Activated naive CD8-positive, alpha-beta T cell treated with anti-CD3 and anti-CD28 coated beads, Interleukin-2, amount 50 U/mL, for 24 hours (primary cell): ENCODE measurements at places on chromosomes 1 and 21.

GRCh38 chr1:39105061-39105840 is 79.1 kb downstream of the NDUFS5 start:
- H3K27me3 ChIP-seq, result no peaks in the 10 kb centered on the region
- H3K27ac ChIP-seq, result no peak overlapping the region
- peak overlapping the region; percentile 83 for H3K4me3 ChIP-seq
- no peaks in the 10 kb centered on the region for H3K36me3 ChIP-seq
- DNase-seq, result peak; percentile 67
- H3K4me1 ChIP-seq, result peaks cover 40% of the 10 kb centered on the region

DNA sequence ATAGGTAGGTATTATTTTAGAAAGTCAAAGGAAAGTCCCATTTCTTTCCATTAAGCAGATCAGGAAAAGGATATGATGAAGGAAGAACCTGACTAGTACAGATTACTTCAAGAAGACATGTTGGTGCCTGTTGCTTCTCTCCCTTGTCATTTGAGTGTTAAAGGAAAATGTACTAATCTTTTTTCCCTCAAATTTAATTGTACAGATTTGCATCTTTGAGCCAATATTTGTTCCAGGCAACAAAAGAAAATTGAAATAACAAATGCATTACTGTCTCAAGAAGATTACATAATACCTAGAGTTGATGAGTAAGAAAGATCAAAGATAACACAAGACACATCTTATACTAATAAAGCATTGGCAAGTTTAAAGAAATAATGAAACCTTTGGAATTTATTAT is 566.9 kb upstream of the ZP4 start:
- H3K27me3 ChIP-seq, result no peaks in the 10 kb centered on the region
- H3K27ac ChIP-seq, result no peak overlapping the region
- no peak for DNase-seq

DNA sequence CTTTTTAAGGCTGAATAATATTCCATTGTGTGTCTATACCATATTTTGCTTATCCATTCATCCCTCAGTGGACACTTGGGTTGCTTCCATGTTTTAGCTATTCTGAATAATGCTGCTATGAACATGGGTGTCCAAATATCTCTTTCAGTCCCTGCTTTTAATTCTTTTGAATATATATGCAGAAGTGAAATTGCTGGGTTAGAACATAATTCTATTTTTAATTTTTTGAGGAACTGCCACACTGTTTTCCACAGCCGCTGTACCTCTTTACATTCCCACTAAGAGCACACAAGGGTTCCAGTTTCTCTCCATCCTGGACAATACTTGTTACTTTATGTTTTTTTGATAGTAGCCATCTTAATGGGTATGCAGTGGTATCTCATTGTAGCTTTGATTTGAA is 65.6 kb downstream of the RIMS3 start:
- H3K27me3 ChIP-seq, result peaks cover 5% of the 10 kb centered on the region
- no peak for DNase-seq
- no peak overlapping the region for H3K27ac ChIP-seq
- no peak overlapping the region for H3K4me3 ChIP-seq
- no peaks in the 10 kb centered on the region for H3K36me3 ChIP-seq

DNA sequence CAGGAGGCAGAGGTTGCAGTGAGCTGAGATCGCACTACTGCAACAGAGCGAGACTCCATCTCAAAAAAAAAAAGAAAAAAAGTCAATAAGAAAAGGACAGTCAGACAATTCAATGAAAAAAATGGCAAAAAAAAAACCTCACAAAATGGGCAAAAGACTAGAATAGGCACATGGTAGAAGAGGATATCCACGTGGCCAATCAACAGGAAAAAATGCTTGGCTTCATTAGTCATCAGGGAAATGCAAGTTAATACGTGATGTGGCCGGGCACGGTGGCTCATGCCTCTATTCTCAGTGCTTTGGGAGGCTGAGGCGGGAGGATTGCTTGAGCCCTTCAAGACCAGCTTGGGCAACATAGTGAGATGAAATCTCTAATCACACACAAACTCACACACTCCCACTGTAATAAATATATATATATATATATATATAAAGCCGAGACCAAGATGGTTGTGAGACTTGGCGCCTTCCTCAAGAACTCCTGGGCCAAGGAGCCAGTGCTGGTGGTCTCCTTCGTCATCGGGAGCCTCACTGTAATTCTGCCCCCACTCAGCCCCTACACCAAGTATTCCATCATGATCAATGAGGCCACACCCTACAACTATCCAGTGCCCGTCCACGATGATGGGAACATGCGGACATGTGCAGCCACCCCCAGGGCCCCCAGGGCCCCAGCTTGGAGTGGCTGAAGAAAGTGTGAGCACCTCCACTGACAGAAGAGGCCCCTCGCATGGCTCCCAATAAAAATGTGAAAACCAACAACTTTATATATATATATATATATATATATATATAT is 22.9 kb upstream of the LEFTY2 start:
- no peaks in the 10 kb centered on the region for H3K36me3 ChIP-seq
- peaks cover 1% of the 10 kb centered on the region for H3K27me3 ChIP-seq
- H3K4me1 ChIP-seq, result no peaks in the 10 kb centered on the region
- no peak overlapping the region for H3K4me3 ChIP-seq
- H3K27ac ChIP-seq, result no peak overlapping the region
- DNase-seq, result no peak

GRCh38 chr1:167229719-167230385 is 9.2 kb downstream of the POU2F1 start:
- peaks cover 2% of the 10 kb centered on the region for H3K36me3 ChIP-seq
- H3K27me3 ChIP-seq, result no peaks in the 10 kb centered on the region
- peaks cover 38% of the 10 kb centered on the region for H3K4me1 ChIP-seq
- DNase-seq, result no peak
- H3K4me3 ChIP-seq, result no peak overlapping the region
- no peak overlapping the region for H3K27ac ChIP-seq
